ENCODE measurements at places on chromosomes 11 and 22.

DNA sequence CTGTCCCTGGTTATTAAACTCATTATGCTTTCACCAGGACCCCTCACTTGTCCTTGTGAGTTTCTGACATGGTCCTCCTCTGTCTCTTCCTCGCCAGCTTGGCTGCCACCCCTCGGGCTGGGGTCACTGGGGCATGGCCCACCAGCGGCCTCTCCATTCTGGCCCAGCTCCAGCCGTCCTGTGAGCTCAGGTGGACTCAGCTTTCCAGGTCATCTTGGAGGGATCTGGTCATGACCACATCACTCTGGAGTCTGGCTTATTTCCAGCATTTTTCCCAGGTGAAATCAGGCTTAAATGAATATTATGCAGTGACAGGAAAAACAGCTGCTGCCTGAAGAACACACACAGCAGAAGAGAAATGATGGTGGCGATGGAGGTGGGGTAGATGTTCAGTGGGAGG lies 224.5 kb downstream of the ADAMTS15 start:
- DNase-seq = no peak

DNA sequence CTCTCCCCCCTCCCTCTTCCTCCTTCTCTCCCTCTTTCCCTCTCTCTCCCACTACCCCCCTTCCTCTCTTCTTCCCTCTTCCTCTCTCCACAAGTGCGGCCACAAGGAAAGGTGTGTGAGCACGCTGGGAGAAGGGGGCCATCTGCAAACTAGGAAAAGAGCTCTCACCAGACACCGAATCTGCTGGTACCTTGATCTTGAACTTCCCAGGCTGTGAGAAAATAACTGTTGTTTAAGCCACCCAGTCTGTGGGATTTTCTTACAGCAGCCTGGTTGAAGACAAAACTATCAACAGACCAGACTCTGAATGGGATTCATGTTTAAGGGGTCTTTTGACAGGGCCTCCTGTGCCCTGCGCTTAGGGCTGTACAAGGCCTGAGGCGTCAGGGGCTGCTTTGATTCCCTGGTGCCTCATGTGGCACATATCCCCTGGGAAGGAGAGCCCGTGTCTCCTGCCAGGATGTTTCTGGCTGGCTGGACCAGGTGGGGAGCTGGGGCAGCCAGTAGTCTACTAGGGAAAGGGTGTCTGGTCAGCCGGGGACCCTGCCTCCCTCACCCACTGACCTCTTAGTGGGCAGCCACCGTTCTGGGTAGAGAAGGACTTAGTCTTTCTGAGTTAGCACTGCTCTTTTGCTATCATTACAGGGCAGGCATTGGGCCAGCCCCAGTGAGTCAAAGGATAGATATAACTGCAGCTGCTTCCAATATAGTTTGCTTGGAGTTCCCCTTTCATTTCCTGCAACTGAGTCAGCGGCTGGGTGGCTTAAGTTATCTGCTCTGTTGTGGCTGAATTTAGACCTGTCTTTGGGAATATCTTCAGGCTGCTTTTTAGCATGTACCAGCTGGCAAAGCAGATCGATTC lies 6.2 kb downstream of the PANX1 start:
- DNase-seq = peak; percentile 45

- no peak for DNase-seq
Measured at GRCh38 chr11:65129649-65130441, 4.5 kb downstream of the SYVN1 start.

GRCh38 chr11:64624883-64625481 lies 34.0 kb downstream of the SLC22A12 start:
- DNase-seq = no peak

DNA sequence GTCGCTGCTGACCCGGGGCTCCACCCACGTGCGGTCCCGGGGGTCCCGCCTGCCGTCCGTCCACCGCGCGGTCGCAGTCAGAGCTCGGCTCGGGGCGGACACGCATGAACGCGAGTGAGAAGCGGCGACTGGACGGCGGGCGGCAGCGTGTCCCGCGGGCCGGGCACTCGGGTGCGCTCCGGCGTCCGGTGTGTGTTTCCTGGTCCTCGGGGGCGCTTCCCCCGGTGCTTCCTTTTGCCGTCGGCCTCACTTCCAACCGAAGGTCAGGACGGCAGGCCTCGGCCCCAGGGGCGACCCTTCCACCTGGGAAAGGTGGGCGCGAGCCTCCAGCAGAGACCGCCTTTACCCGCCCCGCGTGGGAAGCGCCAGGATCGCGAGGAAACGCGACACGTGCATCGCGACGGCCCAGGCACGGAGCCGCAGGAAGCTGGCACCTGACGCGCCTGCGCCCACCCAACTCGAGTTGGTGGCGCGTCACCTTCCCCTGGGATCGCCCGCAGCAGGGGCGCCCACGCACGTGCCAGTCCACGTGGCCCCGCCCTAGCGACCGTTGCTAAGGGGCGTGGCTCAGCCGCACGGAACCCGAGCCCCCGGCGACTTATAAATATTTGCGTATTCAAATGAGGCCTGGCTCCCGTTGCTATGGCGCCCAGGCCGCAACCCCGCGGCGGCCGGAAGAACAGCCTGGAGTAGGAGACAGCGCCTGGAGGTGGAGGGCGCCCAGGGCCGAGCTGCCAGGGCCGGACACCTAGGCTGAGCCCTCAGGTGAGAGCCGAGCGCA lies at the start of gene LRRC56:
LRRC56 (plus strand) TSS at position 687 of the 781 bp plus-strand sequence. CDS start 3,158 bp downstream, outside the sequence.
- DNase-seq = no peak

- no peak for DNase-seq
Measured at GRCh38 chr11:111059726-111060125, 185.8 kb upstream of the POU2AF2 start.

GRCh38 chr22:44880610-44881290 lies 128.4 kb downstream of the ARHGAP8 start:
- DNase-seq = no peak

Measured in left lung (tissue), 14 donors.